ENCODE measurements at places on chromosomes 3 and 15.

- peak; percentile 88 for DNase-seq
Observed at GRCh38 chr3:177451864-177452830, 254.9 kb upstream of the TBL1XR1 start.

- DNase-seq: no peak
Observed at GRCh38 chr15:96070636-96071035, 259.9 kb upstream of the NR2F2 start.

- DNase-seq: no peak
Observed at GRCh38 chr3:87732294-87732693, 326.5 kb downstream of the CGGBP1 start.

DNA sequence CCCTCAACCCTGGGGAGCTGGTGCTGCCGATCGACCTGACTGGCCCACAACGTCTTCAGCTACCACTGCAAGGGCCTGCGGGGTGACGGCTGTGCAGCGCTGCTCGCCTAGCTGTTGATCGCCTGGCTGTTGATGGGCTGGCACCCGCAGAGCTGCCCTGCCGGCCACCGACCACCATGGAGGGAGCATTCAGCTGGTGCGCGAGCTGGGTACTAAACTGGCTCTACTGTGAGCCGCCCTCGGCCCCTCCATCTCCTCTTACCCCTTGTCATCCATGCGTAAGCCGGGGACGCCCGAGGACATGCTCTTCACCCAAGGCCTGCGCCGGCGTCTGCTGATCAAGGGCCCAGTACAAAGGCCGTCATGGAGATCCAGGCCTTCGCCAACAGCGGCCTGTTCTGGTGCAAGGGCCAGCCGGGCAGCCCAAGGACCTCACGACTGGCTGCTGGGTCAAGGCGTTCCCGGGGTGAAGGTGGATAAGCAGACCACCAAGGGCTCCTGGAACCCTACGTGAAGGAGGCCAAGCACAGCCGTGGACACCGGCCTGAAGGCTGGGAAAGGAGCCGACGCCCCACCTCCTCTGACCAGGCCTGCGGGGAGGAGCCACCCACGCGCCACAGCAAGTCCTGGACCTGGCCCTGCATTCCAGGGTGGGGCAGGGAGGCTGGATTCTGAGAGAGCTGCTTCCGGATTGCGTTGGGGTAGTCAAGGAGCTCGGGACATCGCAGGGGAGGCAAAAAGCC lies 46.9 kb downstream of the SFMBT1 start:
- DNase-seq: peak; percentile 76
